ENCODE measurements at places on chromosomes 16 and 17.
A peak's percentile ranks its signal among the peaks of the same experiment; 100 is the strongest.

DNA sequence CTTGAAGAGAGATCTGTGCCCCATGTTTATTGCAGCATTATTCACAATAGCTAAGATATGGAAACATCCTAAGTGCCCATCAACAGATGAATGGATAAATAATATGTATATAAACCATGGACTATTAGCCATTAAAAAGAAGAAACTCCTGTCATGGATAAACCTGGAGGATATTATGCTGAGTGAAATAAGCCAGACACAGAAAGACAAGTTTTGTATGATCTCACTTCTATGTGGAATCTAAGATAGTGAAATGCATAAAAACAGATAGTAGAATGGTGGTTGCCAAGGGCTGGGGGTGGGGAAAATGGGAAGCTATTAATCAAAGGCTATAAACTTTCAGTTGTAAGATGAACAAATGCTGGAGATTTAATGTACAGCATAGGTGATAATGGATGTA is 19.9 kb upstream of the HEATR6 start:
- DNase-seq, result no peak

DNA sequence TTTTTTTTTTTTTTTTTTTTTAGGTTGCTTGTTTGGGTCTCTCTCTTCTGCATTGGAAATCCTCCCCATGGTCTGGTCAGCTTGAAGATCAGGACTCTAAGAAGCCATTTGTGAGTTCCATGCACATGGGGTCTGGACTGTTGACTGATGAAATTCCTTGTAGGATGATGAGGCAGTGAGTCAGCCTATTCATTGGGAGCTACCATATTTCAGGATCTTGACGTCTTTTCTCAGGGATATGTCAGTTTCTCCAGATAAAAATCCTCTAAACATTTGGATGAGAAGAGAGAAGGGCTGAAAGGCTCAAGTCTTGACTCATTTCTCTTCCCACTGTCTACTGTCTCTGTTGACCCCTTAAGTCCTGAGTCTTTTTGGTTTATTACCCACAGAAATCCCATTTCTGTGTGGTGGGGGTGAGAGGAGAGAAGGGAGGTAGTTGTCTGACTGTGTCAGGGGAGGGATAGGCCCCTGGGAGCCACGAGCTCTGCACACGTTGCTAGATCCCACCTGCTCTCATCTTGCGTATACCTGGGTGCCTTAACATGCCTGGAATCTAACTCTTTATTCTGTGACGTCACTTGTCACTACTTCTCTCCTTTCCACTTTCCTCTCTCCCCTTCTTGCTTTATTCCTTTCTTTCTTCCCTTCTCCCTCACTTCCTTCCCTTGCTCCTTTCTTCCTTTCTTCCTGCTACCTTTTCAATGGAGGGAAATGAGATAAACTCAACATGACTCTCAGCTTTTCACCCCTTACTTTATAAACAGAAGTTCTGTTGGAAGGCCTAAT is 333.1 kb upstream of the XYLT1 start:
- no peak for DNase-seq

DNA sequence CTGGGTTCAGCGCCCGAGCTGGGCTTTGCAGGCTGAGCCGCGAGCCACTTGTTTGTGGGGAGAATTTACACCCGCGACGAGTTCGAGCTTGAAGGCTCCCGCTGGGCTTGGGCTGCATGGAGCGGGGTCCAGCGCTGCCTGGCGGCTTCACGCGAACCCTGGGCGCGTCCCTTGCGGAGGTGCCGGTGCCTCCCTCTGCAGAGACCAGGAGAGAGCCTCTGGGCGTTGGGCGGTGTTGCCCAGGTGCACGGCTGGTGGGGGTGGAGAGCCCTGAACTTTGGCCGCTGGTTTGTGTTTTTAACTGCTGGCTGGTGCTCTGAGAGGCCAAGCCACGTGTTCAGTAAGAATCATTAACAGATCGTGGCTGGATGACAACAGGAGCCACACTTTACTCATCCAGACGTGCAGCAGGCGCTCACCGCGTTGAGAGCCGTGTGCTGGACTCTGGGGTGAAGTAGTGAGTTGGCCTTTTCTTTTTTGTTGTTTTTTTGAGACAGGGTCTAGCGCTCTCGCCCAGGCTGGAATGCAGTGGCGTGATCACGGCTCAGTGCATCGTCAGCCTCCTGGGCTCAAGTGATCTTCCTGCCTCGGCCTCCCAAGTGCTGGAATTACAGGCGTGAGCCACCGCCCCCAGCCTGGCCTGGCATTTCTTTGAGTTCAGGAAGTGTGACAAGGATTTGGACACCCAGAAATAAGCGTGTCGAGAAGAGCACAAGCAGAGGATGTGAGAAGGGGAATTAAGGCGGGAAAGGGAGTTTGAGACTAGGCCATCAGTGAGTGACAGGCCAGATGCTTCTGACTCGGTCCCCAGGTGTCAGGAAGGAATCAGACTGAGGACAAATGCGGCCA is 827 bp downstream of the CDK10 start:
- DNase-seq, result no peak

- peak; percentile 45 for DNase-seq
These were observed 11.3 kb downstream of the TAF1C start for GRCh38 chr16:84175350-84176081.

- DNase-seq, result no peak
These were observed 28.7 kb downstream of the TAC4 start for GRCh38 chr17:49819138-49819537.

DNA sequence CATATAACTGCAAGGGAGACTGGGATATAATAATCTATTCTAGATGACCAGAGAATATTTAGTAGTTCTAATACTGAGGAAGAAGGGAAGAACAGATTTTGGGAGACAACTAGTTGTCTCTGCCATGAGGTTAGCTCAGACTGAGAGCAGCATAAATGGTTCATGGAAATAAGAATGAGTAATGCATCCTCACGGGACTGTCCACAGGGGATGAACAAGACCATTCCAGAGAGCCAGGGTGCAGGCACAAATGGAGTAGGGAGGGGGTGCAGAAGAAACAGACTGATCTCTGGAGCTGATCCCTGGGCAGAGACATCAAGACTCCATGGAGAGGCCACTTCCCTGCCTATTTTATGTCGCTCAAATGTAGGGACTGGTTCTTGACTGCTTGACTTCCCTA is 30.4 kb downstream of the NLRC5 start:
- DNase-seq, result no peak

DNA sequence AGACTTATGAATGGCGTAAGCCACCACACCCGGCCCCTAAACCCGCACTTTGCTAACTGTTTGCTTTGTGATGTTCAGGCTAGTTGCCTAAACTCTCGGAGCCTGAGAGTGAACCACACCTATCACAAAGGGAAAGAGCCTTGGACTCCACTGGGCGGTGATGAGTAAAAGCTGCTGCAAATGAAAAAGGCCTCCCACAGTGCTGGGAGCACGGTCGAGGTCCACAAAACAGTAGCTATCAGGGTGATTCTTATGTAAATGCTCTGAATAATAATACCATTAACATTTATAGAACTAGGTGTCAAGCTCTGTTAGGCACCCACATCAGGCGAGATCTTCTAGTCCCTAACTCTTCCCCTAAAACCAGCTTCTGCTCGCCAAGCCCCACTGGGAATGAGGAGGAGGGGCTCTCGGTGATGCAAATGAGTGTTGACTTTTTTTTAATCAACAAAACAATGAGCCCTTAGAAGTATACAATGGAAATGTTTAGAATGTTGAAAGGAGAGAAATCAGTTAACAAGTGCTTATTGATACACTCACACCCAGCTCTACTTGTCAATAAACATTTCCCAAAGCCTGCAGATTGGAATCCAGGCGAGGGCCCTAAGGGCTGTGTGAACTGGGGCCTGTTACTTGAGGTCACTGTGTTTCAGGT is 19.8 kb downstream of the FBRS start:
- DNase-seq, result no peak

DNA sequence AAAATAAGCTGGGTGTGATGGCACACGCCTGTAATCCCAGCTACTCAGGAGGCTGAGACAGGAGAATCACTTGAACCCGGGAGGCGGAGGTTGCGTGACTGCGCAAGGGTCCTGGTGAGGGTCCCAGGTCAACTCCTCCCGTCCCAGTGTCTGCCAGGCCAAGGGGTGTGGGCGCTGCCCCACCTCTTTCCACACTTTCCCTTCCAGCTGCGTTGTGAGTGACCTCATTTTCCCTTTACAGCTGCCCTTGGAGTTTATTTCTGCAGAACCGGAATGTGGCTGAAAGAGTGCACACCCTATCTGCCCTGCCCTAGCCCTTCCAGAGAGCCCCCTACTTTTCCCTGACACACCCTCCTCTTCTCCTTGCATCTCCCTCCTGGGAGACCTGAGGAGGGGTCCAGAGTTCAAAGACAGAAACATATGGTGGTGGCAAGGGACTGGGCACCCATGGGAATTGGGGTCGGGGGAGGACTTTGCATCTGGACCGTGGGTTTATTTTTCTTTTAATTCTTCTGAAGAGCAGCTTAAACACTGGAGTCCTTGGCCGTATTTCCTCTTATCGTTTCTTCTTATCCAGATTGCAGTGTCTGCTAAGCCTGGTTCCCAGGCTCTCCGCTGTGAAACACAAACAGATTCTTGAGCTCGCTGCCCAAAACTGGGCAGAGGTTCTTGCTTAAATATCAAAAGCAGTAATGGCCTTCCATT is 20.9 kb downstream of the MRC2 start:
- no peak for DNase-seq

GRCh38 chr17:27973258-27974044 is 69.0 kb upstream of the NLK start:
- DNase-seq, result no peak

DNA sequence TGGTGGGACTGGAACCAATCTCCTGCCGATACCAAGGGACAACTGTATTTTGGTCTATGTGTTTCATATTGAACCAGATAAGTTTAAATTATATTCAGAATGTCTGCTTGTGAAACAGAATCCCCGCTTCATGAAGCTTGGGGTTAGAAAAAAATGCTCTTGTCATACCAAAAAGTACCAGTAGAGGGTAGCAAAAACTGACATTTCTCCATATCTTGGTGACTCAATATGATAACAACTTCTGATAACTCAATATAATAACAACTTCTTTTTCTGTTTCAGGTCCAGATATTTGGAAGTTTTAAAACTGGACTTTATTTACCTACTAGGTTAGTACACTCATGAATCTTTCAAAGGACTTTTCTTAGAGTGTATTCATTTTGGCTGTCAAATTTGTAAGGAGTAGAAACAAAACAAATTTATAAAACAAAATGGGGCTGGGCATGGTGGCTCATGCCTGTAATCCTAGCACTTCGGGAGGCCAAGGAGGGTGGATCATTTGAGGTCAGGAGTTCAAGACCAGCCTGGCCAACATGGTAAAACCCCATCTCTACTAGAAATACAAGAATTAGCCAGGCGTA is 52.3 kb upstream of the ADCY7 start:
- no peak for DNase-seq
